ENCODE measurements at places on chromosomes 3 and 15.

GRCh38 chr3:69248436-69248835 is 126.0 kb upstream of the LMOD3 start:
- no peak for DNase-seq

GRCh38 chr3:142298626-142299025 is 73.2 kb upstream of the GK5 start:
- no peak for DNase-seq

- DNase-seq, result no peak
These were observed 23.9 kb upstream of the ARID3B start for GRCh38 chr15:74517096-74517495.

GRCh38 chr3:150020527-150020926 is 49.8 kb upstream of the PFN2 start:
- DNase-seq, result no peak

GRCh38 chr3:8561370-8561769 is 59.7 kb downstream of the LMCD1 start:
- DNase-seq, result no peak

DNA sequence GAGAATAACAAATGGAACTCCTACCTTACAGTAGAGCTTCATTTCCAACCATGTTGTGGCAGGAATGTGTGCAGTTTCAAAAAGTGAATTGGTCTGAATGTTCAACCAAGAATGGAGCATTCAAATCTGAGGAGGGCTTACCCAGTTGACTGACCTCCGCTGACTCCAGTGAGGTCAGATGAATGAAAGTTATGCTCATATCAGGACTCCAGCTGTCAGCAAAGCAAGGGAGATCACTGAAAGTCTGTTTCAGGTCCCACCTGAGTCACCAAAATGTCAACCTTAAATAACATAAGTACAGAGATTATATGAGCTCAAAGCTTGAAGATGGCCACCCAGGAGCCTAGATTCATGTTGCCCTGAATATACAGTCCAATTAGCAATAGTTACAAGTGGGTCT is 473.5 kb downstream of the RBMS3 start:
- no peak for DNase-seq

- no peak for DNase-seq
These were observed 32.8 kb downstream of the ADAMTS7 start for GRCh38 chr15:78778422-78778821.

All from central memory CD8-positive, alpha-beta T cell (primary cell).